AG04450 (cell line): ENCODE measurements at places on chromosomes 5 and 9.

GRCh38 chr5:34040472-34040871 is 2.5 kb downstream of the C1QTNF3 start:
- no peak for DNase-seq

DNA sequence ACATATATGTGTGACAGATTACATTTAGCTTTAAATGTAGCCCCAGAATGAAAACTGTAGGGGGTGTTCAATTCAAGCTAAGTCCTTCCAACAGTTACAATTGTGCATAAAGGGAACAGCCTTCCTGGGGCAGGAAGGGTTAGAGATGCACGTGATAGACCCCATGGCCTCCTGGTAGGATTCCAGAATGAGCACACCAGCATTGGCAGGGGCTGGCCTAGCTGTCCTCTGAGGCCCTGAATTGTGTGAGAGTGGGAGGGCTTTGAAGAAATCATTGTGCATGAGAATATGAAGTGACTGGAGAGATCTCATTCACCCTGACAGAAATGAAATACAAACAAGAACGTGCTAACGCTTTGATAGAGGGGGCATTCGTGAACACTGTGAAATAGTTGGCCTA is 663.8 kb upstream of the KLF4 start:
- no peak for DNase-seq

GRCh38 chr9:134328841-134329575 is 2.8 kb downstream of the RXRA start:
- DNase-seq: no peak

DNA sequence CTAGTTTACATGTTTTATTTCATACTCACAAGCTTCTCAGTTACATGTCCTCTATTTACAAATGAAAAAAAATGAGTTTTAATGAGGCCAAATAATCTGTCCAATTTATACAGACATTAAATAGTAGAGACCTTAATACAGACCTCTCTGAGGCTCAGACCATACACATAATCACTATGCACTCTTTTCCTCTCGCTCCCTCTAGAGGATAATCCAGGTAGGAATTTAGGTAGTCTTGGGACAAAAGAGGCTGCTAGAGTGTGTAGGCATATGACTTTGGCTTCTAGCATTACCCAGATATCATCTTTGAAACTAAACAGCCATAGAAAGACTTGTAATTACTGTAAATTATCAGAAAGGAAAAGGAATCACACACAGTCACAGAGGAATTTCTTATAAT is 444.7 kb downstream of the HINT1 start:
- no peak for DNase-seq

- DNase-seq: no peak
These were observed 3.5 kb downstream of the AGPAT2 start for GRCh38 chr9:136683755-136684154.

DNA sequence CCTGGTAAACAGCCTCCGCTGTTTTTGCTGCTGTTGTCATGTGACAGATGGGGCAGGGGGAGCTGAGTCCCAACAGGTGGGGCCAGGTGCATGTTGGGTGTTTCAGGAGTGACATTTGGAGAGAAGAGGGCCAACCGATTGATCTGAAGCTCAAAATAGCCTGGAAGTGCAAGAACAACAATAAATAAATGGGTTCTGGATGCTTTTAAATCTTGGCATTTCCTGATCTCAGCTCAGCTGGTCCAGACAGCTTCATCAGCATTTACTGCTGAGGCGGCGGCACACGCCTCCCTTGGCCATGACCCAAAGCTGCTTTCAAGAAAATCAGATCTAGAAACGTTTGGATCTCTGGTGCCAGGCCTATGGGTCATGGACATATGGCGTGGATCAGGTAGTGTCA is 70.5 kb downstream of the PPARGC1B start:
- DNase-seq: no peak

- DNase-seq: no peak
These were observed 233.8 kb downstream of the GAS1 start for GRCh38 chr9:86713470-86713869.

- no peak for DNase-seq
These were observed 36.0 kb downstream of the GLDC start for GRCh38 chr9:6609497-6610016.

- peak; percentile 64 for DNase-seq
These were observed 21.3 kb downstream of the AKNA start for GRCh38 chr9:114366334-114367128.

GRCh38 chr5:173291722-173292658 is 36.2 kb downstream of the STC2 start:
- no peak for DNase-seq

DNA sequence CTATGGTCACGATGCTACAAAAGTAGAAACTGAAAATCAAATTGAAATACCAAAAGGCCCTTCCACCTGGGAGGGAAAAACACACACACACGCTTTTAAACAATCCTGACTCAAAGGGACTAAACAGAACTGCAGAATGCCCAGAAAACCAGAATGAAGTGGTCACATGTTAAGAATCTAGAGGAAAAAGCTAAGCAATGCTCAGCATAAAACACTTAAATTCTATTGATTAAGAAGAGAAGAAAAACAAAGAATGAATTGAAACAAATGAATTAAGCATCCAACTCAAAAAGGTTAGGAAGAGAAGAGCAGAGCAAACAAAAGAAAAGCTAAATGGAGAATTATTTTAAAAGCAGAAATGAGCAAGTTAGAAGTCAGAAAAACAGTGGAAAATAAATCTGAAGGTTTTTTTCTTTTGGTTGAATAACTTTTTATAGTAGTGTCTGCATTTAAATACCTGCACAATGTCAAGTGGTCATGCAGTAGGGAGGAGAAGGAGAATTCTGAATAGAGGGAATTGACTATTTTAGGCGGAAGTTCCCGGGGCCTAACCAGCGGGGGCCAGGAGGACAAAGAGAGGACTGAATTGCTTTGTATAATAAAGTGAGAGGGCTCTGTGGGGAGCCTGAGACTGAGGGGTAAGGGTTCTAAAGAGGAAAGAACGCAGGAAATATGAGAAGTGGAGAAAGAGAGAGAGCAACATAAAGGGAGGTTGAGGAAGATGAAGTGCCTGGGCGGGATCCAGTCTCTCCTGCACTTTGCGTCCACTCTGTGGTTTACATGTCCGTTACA is 146.8 kb downstream of the ATPSCKMT start:
- no peak for DNase-seq

- no peak for DNase-seq
These were observed 61.7 kb downstream of the PPP2R2B start for GRCh38 chr5:146816775-146817387.

GRCh38 chr5:171574376-171574775 is 154.9 kb downstream of the FGF18 start:
- DNase-seq: no peak

DNA sequence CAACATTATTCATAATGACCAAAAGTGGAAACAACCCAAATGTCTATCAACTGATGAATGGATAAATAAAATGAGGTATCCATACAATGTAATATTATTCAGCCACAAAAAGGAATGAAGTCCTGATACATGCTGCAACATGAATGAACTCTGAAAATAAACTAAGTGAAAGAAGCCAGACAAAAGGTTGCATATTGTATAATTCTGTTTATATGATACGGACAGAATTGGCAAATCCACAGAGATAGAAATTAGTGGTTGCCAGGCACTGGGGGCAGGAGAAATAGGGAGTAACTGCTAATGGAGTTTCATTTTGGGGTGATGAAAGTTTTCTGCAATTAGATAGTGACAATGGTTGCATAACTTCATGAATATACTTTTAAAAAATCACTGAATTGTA is 47.0 kb downstream of the KIF24 start:
- no peak for DNase-seq

GRCh38 chr9:122498883-122499288 is 11.7 kb upstream of the OR1J2 start:
- DNase-seq: peak; percentile 18

DNA sequence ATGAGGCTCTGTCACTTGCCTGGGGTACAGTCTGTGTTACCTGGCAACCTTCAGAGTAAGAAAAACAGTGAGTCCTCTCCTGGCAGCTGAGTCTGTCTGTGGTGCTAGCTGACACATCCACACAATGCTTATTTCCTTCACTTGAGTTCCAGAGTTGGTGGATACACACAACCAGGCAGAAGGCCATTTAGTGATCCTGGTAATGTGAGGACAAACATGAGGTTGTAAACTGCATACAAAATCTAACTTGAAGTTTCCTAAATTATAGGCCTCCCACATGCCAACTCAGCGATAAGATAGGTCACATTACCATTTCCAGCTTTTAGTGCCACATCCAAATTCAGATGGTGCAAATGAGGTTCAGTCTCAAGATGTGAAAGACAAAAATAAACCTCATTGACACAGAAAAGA is 125.5 kb downstream of the DCP2 start:
- no peak for DNase-seq

DNA sequence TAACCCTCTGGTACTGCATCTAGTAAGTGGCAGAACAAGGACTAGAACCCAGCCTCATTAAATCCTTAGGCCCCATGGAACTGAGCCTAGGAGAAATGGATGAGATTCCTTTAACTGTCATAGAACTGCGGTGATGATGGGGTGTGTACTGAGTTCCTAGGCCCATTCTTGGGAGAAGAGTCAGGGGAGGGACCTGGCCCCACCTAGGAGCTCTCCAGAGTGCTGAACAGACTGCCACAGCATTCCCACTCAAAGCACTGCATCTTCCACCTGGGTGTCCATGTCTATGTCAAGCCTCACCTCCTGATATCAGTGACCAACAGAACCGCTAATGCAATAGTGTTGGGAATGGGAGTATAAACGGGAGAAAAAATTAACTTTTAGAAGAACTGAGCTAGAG is 36.6 kb downstream of the TTLL11 start:
- DNase-seq: no peak

GRCh38 chr5:147743678-147744374 is 38.7 kb downstream of the JAKMIP2 start:
- DNase-seq: no peak

DNA sequence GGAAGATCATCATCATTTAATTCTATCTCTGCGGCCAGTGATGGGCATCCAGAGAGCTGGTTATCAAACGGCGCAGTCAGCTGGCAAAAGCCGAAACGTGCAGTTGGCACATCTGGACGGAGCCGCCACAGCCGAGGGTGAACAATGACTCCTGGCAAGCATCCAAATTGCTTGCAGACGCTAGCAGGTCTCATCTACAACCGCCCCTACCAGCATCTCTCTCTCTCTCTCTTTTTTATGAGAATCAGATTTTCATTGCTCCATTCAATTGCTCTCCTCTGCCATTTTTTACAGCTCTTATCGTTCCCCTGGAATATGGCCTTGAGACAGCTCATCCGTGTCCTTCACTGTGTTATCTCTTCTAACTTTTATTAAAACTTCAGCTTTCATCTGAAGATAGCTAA is 165.2 kb downstream of the MAPKAP1 start:
- DNase-seq: no peak

DNA sequence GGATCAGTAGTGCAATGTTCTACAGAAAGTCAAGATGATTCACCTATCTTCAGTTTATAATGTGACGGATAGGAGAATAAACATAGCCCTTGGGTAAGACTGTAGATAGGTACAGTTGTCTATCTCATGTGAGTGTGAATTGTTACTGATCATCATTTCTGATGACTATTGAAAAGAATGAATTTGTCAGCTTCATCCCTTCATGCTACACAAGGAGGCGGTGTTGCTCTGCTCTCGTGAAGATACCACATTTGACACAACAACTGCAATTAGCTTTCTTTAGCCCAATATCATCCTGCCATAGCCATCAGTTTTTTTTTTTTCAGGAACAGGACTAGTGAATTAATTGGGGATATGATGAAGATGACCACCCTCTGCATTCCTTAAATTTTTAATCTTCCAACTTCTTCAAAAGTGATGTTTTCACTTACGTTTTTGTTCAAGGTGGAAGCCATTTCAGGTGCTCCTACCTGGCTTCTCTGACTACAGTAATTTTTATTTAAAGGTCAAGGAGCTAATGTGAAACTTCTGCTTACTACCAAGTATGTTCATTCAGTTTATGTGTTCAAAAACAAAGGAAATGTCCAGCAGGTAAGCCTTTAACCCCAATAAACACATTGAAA is 152.9 kb upstream of the MOCS2 start:
- DNase-seq: no peak

GRCh38 chr5:153618307-153618706 is 127.8 kb downstream of the GRIA1 start:
- no peak for DNase-seq

DNA sequence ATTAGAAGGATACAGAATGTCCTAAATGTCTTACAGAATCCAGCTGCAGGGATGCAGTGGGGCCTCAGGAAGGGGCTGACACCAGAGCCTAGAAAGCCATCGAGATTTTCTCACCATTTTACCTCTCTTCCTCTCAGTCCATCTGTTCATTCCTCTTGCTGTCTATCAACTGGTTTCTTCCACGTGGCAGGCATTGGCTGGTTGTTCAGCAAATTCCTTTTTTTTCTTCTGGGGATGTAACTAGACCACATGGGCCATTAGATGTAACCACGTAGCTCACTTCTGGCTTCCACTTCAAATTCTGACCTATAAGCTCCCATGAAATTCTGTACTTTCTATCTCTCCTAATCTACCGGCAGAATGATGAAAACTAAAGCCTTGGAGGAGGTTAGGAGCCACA is 93.6 kb upstream of the MTAP start:
- no peak for DNase-seq

DNA sequence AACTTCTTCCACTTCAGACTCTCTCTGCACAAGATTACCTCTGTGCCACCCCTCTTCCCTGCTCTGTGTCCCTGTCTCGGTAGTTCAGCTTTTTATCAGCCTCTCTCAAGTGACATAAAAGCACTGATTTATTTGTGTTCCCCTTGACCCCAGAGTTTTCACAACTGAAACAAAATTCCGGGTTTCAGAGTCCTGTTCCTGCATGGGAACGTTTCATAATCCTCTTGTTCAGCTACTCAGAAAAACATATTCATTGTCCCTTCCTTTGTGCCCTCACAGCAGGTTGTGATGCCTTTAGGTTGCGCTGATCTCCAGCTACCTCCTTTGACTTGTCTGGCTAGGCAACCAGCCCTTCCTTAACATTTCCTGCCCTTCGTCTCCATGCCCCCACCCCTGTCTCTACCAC is 13.7 kb upstream of the ITGA1 start:
- DNase-seq: no peak

GRCh38 chr9:79120533-79120932 is 451.2 kb upstream of the TLE4 start:
- no peak for DNase-seq

DNA sequence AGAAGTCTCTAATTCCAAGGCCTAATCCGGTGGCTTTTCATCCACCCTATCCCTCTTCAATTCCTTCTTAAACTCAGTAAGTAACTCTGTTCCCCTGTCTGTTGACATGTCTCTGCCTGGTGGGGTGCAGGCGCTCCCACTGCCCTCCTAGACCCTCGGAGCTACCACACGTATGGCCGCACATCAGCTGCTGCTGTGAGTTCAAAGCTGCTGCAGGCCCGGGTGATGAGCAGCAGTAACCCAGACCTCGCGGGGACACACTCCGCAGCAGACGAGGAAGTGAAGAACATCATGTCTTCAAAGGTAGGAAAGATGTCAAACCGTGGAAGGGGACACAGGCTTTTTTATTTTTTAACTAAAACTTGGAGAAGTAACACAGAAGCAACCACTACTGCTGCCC is 167.7 kb downstream of the DOCK8 start:
- no peak for DNase-seq
